ENCODE measurements at places on chromosomes 7 and 10.

GRCh38 chr7:106239406-106239805 lies 45.4 kb downstream of the NAMPT start:
- DNase-seq = no peak

DNA sequence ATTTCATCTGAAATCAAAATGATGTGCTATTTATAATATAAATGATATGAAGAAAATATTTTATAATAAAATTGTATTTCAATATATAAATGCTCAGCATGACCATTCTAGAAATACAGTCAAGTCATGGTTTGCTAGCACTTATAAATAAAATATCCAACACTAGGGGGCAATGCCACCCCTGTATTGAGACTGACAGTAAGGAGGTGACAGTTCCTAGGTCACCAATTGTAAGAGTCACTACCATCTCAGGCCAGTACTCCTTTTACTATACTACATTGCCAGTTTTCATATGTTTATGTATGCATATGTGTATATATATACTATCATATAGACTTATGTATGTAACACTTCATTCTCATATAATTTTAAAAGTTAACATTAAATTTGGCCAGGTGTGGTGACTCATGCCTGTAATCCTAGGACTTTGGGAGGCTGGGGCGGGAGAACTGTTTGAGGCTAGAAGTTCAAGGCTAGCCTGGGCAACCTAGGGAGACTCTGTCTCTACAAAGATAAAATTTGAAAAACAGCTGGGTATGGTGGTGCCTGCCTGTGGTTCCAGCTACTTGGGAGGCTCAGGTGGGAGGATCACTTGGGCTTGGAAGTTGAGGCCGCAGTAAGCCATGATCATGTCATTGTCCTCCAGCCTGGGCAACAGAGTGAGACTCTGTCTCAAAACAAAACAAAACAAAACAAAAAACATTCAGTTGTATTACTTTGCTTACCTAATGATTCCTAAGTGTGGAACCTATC lies 2.4 kb upstream of the CNOT4 start:
- DNase-seq = peak; percentile 77

DNA sequence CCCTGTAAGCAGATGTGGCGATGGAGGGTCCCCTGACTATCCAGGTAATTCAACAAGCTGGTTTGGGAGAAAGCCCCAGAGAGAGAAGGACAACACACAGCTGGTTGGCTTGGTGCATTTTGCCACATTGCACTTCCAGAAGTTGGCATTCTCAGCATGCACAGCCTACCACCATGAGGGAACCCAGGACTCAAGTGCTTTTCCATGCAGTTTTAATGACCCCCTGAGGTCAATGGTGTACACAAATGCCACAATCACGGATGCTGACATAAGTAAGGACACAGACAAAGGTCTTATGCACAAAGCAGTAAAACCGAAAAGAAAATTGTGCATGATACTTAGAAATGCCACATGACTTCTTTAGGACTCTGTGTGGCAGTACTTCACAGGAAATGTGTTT lies 645.1 kb downstream of the KCNMA1 start:
- DNase-seq = no peak

- DNase-seq = no peak
Observed at GRCh38 chr10:27547047-27547446, 42.9 kb downstream of the RAB18 start.

DNA sequence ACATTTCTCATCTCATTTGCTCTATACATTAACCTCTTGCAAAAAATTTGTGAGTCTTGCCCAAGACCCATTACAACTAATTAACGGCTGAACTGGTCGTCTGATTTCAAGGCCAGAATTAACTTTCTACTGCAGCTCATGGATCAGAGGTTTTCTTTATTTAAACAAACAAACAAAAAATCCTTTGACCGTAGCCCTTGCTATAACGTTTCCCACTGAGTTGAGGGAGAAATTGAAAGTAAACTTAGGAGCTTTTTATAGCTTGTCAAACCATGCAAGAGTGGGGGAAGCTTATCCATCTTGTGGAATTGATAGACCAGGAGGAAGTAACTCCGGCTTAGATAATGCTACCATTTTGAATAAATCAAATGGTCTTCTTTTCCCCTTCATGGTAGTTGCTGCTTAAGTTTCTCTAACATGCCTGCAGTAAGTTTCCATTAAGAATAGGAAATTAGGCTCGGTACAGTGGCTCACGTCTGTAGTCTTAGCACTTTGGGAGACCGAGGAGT lies 3.3 kb downstream of the SRGN start:
- no peak for DNase-seq

GRCh38 chr7:1054861-1055450 lies 10.6 kb downstream of the GPR146 start:
- DNase-seq = peak; percentile 47

DNA sequence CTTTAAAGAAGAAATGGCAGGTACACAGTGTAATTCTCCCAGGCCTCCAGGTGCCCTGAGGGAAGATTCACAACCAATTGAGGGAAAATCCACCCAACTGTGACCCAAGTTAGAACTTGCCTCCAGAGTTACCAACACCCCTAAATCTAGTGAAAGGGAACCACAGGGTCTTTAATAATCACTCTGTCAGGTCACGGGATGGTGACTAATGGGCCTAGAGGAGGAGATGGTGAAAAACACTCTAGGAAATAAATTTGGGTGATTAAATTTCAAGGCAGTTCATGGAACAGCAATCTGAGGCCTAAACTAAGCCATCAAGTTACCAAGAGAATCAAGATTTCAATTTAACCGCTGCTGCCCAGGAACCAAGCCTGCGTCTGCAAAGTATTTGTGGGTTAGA lies 26.7 kb upstream of the SLF2 start:
- no peak for DNase-seq

DNA sequence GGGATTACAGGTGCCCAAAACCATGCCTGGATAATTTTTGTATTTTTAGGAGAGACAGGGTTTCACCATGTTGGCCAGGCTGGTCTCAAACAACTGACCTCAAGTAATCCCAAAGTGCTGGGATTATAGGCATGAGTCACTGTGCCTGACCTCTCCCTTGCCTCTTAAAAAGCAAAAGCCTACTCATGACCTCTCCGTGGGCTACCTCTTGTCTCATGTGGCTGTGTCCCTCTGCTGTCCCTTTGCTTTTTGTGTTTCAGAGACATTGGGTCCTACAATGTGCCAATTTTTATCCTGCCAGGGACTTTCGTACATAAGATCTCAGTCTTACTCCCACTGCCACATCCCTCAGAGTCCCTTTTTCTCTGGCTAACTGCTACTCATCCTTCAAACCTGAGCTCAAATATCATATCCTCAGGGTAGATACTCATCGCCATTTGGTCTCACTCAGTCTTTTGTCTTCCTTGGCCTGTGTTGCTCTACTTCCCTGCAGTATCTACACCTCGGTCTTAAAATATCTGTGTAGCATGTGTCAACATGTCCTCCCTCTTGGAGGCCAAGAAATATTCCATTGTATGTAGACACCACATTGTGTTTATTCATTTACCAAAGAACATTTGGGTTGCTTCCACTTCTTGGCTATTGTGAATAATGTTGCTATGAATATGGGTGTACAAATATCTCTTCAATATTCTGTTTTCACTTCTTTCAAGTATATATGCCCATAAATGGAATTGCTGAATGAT lies 465.0 kb upstream of the KLF6 start:
- DNase-seq = no peak

GRCh38 chr7:142063551-142064442 lies 47.7 kb upstream of the MGAM2 start:
- no peak for DNase-seq

DNA sequence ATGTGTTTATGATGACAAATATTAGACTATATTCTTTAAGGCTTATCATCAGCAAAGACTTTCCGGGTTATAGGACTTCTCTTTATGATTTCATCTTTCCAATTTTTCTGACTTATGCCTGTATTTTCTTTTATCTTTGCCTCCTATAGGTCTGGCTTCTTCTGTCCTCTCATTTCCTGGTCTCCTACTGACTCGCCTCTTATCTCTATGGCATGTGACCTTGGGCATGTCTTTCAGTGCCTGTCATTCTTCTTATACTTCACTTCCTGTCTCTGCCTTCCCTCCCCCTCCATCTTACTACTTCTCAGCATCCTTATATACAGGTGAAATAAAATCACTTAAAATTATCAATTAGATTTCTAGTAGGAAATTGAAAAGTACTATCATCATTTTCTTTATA lies 42.2 kb downstream of the PCDH15 start:
- no peak for DNase-seq

DNA sequence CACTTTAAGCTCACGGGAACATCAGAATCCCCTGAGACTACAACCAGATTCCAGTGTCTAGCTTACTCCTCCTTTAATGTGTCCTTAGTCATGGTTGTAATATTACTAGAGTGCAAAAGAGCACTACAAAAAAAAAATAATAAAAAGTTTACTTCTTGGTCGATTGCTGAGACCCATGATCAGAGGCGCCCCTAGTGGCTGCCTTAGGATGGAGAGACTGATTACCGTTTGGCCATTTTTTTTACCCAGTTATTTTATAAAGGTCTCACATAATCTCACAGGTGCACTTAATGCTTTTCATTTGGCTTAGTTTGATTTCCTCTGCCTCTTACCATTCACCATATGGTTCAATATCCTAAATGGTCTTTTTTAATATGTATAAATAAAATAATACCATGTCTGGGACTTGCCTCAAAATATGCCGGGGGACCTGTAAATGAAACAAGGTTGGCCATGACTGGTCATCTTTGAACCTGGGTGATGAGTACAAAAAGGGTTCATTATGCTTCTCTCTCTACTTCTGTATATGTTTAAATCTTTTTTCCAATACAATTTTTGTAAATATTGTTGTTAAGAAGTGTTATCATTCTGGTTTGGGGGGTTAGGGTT lies 331.5 kb upstream of the NFE2L3 start:
- no peak for DNase-seq

GRCh38 chr7:131112431-131112830 lies 215.2 kb upstream of the MKLN1 start:
- DNase-seq = no peak

Measured in CD4-positive, alpha-beta T cell treated with Interleukin-4 for 4 hours (primary cell).